Amniotic epithelial cell (primary cell): ENCODE measurements at places on chromosomes 1 and 21.

GRCh38 chr1:45982359-45982758 lies 150.1 kb downstream of the PIK3R3 start:
- DNase-seq, result no peak

DNA sequence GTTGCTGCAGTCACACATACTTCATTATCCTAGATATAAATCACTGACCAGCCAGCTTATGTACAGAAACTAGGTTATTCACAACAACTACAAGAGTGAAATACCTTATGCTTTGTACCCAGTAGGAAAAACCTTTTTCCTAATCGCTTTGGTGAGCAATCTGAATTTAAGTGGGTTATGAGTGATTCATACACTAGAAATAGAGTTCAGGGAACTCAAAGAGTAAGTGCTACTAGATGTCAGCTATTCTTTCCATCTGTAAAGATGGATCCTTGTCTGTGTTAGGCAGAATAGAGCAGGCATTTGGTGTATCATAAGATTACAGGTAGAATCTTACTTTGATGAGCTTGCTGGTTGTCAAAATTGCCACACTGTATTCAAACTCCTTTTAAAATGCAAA lies 101.9 kb downstream of the ZNF644 start:
- peak; percentile 57 for DNase-seq

DNA sequence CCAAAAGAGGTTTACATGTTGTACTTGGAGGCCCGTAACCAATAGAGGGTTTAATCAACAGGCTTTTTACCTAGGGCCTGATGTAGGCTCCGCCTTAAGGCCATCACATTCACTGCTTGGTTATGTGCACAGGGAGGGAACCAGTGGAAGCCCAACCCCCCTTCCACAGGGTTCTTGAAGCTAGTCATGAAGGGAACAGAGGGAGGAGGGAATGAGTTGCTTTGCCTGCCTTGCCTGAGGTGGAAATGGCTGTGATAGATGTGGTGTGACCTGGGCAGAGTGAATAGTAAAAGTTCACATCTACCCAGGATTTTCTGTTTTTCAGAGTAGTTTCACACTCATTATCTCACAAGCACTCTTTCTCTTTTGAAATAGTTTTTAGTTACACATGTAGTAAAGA lies 215.1 kb downstream of the ST6GALNAC3 start:
- DNase-seq, result no peak

DNA sequence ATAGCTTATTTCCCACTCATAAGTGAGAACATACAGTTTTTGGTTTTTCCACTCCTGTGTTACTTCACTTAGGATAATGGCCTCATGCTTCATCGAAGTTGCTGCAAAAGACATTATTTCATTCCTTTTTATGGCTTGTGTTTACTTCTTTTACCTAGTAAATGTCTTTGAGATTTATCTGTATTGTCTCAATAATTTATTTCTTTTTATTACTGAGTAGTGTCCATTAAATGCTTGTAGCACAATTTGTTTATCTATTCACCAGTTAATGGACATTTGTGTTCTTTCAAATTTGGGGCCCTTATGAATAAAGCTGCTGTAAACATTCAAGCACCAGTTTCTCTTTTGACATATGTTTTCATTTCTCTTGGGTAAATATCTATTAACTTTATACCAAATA lies 86.0 kb downstream of the UCHL5 start:
- DNase-seq, result no peak

DNA sequence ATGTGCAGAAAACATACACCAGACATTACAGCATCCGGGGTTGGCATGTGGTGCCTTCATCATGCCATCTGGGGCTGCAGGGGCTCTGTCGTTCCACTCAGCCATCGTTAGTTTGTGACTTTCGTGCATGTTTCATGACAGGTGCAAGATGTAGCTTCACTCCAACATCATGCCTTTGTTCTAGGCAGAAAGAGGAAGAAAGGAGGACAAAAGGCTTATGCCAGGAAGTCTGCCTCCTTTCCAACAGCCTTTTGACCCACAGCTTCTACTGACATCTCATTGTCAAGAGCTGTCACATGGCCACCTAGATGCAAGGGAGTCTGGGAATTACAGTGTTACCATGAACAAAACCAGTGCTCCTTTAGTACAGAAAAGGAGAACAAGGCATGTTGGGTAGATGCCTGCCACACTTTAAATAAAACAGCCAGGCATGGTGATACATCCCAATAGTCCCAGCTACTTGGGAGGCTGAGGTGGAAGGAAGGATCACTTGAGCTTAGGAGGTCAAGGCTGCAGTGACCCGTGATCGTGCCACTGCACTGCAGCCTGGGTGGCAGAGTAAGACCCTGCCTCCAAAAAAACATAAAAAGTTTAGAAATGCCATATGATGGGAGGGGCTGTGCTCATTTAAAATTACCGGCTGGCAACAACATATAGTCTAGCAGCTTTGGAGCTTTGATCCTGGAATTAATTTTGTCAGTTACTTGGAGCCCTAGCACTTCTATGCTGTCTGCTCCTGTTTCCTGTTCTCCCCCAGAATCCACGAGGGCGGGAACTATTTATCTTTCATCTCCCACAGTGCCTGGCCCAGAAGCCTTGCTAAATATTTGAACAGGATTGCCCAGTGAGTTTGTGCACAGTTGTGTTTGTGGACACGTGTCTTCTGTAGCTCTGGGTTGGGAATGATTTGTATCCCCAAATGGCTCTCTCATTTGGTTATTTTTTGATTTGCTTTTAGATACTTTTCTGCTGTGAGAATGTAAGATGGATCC lies 7.4 kb downstream of the DOP1B start:
- no peak for DNase-seq

DNA sequence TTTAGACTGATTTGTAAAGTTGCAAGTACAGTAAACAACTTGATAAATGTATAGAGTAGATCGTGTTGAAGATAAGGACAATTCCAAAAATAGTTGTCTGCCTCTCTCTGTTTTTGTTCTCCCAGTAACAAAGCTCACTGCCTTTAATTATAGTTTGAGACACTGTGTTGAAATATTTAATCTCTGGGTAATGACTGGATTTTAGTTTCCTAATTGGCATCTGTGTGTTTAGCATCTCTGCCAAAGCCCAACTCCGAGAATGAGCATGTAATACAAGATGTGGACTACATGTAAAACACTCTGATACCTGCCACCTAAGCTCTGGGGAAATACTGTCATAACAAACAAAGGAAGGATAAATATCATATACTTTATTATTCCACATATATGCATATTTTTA lies 27.7 kb upstream of the SDE2 start:
- peak; percentile 1 for DNase-seq

DNA sequence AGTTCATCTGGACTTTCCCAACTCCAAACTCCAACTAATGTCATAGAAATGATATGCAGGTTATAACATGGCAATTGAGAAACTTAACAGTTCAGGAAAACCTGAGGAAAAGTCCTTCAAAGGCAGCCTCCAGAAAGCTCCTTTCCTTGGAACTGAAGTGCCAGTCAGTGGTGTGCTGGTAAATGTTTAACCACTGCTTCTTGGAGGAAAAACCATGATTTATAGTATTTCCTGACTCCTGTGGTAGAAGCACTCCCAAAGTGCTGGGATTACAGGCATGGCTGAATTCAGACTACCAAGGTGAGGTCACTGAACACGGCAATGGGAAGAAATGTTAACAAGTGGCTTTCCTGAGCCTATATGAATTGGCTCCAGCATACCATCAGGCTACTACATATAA lies 26.7 kb upstream of the ZNHIT6 start:
- DNase-seq, result peak; percentile 2

- DNase-seq, result no peak
These were observed 47.6 kb downstream of the FCRL3 start for GRCh38 chr1:157652859-157653493.

DNA sequence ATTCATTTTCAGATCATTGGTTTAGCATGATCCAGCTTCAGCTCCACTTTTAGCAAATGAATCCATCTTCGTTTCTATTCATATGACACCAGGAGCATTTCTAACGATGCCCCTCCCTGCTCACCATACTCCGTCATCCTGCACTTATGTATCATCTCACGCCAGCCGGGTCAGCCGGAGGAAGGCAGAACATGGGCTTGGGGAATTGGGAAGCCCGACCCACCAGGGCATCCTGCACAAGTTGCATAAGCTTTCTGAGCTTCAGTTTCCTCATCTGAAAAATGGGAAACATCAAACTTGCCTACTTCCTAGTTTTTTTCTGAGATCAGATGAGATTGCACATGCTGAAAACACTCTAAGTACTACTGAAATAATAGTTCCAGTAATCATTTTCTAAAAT lies 194.7 kb downstream of the AK5 start:
- no peak for DNase-seq

GRCh38 chr1:206729507-206729906 lies 41.1 kb upstream of the IL19 start:
- no peak for DNase-seq

- DNase-seq, result peak; percentile 65
These were observed 116.0 kb downstream of the BCAR3 start for GRCh38 chr1:93565496-93566206.

- no peak for DNase-seq
These were observed 20.6 kb upstream of the PROK1 start for GRCh38 chr1:110430366-110430765.

DNA sequence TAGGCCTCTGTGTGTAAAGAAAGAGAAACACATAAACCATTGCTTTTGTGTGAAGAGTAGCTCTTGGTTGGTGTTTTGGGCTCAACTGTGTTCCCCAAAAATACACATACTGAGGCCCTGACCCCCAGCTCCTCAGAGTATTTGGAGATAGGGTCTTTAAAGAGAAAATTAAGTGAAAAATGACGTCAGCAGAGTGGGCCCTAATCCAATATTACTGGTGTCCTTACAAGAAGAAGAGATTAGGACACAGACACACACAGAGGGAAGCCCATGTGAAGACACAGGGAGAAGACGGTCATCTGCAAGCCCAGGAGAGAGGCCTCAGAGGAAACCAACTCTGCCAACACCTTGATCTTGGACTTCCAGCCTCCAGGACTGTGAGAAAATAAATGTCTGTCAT lies 76.9 kb upstream of the PGBD5 start:
- DNase-seq, result no peak

DNA sequence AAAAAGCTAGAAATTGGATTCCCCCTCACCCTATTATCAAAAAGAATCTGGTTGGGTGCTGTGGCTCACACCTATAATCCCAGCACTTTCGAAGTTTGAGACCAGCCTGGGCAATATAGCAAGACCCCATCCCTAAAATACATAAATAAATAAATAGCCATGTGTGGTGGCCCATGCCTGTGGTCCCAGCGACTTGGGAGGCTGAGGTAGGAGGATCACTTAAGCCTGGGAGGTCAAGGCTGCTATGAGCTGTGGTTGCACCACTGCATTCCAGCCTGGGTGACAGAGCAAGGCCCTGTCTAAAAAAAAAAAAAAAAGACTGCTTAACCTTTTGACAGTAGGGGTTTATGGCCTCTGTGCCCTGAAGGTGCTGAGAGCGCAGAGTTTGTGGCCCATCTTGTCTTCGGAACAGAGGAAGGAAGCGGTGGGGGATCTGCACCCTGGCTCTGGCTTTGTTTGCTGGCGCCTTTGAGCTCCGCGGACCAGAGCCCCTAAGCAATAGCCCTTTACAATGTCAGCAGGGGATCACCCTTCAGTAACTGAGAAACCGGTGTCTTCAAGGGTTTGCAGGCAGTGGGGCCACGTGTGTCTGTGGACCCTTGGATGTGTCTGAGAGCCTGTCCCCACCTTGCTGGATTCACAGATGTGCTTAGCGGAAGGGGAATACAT lies 22.1 kb downstream of the SLC2A7 start:
- no peak for DNase-seq

- DNase-seq, result peak; percentile 59
These were observed 2.2 kb upstream of the CRABP2 start for GRCh38 chr1:156707417-156708217.

DNA sequence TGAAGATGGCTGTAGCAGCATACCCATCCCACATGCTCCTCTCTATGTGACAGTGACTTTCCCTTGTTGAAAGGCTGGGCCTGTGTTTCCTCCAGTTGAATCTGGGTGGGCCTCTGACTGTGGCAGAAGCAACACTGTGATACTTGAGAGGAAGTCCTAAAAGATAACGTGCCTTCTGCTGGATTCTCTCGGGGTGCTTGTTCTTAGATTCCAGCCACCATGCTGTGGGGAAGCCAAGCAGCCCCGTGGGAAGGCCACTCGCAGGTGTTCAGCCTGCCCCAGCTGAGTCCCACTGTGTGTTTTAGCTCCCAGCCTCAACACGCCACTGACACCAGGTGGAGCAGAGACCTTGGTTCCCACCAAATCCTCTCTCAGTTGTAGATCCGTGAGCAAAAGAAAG lies 31.5 kb downstream of the TRAPPC10 start:
- no peak for DNase-seq

GRCh38 chr1:12142141-12142823 lies 24.5 kb upstream of the TNFRSF1B start:
- no peak for DNase-seq

DNA sequence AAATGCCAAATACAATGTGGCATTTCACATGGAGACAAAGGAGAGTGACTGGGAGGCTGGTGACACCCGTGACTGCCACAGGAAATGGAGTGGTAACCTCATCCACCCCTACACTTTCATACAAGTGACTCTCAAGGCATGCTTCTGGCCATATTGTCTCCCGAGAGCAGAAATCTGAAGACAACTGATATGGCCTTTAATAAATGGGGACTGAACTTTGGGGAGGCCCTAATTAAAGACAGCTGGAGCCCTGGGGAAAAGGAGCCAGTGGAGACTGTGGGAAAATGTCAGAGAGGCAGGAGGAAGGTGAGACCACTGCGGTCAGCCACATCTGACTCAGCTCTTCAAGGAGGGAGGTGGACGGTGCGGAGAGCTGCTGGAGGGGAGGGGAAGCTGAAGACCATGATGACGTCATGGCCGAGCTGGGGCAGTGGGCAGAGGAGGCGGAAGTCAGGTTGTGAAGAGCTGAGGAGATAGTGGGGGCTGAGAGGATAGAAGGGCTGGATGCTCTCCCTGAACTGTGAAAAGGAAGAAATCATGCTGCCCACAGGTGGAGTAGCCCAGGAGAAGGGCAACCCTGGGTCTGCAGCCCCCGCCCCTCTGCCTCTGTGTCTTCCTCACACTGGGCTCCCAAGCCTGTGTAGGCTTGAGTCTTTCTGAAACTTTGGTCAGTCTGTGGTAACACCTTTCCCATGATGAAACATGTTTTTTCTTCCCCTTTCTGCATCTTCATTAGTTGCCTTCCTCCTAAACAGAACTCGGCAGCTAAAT lies 14.0 kb upstream of the NCF2 start:
- peak; percentile 86 for DNase-seq

DNA sequence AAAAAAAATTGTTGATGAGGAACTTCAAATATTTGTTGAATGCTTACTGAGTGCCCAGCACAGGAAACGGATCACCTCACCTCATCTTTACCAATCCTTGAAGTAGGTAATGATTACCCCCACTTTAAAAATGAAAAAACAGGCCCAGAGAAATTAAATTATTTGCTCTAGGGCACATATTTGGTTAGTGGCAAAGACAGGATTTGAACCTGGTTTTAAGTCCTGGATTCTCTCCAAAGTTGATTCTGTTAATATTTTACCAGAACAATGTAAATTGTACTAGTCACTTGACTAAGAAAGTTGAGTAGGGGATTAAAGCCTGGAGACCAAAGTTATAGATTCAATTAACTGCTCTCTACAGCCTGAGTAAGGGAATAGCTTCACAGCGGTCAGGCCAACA lies 97.9 kb downstream of the GIPC2 start:
- DNase-seq, result no peak
